ENCODE measurements at places on chromosomes 5 and 9.
A peak's percentile ranks its signal among the peaks of the same experiment; 100 is the strongest.

GRCh38 chr5:19001054-19001453 is 986.9 kb downstream of the CDH18 start:
- no peaks in the 10 kb centered on the region for H3K27me3 ChIP-seq
- no peaks in the 10 kb centered on the region for H3K36me3 ChIP-seq
- DNase-seq: no peak
- H3K27ac ChIP-seq: no peak overlapping the region
- H3K4me1 ChIP-seq: no peaks in the 10 kb centered on the region

DNA sequence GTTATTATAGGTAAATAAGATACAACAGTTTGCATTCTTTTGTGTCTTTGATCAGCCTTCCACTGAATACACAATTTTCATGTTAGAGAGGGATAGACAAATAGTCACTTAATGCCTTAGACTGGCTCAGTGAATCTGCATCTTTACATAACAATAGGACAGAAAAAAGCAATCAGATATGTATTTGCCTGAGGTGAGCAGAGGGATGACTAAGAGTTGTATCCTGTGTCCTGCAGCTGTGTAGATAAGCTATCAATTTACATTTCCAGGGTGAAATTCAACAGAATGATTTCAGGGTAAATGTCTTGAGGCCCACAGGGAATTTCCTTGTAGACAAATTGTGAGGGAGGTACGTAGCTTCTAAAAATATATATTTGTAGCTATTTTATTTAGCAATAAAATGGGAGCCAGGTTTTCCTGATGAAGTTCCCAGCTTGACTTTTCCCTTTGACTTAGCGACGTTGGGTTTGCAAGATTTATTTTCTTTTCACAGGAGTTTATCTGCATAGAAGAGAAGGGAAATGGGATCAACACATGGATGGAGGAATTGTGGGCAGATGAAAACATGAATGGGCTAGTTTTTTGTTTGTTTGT is 586.1 kb upstream of the CDH6 start:
- no peak overlapping the region for H3K4me3 ChIP-seq
- no peaks in the 10 kb centered on the region for H3K36me3 ChIP-seq
- no peak overlapping the region for H3K27ac ChIP-seq
- DNase-seq: peak; percentile 0

- DNase-seq: peak; percentile 51
- no peaks in the 10 kb centered on the region for H3K27me3 ChIP-seq
- H3K36me3 ChIP-seq: no peaks in the 10 kb centered on the region
- H3K4me1 ChIP-seq: peaks cover 9% of the 10 kb centered on the region
- H3K4me3 ChIP-seq: no peak overlapping the region
These were observed 97.3 kb downstream of the SIL1 start for GRCh38 chr5:139100825-139101224.

DNA sequence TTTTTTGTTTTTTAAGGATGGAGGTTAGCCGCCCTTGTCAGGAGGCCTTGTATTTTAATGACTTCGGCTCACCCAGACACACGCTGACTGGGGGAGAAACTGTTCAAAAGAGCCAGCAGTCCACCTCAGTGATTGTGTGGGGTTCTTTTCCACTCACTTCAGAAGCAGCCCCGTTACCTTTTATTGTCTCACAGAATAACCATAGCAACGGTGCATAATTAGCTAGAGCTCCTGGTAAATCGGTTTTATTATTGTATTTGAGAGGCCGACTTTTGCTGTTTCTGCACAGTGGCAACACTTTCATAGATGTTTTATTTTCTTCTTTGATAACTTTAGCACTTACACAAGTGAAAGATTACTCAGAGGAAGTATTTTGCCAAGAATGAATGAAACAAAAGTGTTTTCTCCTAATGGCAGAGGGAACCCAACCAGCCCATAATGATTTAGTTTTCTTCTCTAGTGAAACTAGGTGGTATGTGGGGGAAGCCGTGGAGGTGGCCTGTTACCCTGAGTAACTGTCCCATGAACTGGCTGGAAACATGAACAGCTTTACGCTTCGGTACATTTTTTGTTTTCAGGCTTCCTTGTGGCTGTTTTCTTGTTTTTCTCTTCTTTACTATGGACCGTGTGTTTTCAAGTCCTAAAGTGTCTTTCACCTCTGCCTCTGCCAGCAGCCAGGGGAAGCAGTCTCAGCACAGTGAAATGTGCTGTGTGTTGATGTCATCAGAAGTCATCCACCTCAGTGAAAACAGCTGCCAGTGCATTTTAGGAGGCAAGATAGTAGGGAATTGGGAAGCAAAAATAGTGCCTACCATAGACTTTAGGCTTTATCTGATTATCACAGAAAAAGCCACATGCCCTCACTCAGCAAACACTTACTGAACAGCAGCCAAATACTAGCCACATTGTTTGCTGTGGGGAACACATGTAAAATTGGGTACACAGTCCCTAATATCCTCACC is 414.7 kb downstream of the KDM4C start:
- no peaks in the 10 kb centered on the region for H3K27me3 ChIP-seq
- peak; percentile 55 for DNase-seq
- H3K27ac ChIP-seq: no peak overlapping the region
- H3K36me3 ChIP-seq: no peaks in the 10 kb centered on the region
- H3K4me3 ChIP-seq: no peak overlapping the region

DNA sequence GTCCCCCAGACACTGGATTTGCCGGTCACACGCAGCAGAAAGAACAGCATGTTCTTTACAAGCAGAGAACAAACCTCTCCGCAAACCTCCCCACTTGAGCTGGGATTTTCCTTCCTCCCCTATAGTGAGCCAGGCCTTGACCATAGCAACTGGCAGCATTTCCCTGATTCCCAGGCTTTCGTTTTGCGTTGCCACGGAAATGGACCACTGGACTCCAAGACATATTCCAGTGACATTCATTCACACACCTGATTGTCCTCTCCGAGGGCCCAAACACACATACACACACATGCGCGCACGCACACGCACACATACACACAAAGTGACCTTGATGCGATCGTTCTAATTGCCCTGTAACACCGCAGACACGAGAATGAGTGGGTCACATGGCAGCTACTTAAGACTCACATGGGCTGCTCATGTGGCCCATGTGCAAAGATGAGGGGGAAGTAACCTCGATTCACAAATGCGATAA is 80.9 kb upstream of the CPEB4 start:
- H3K4me3 ChIP-seq: no peak overlapping the region
- DNase-seq: no peak
- H3K27ac ChIP-seq: no peak overlapping the region
- H3K4me1 ChIP-seq: no peaks in the 10 kb centered on the region
- no peaks in the 10 kb centered on the region for H3K27me3 ChIP-seq

- no peak overlapping the region for H3K27ac ChIP-seq
- DNase-seq: peak; percentile 57
- H3K4me1 ChIP-seq: no peaks in the 10 kb centered on the region
- no peak overlapping the region for H3K4me3 ChIP-seq
- no peaks in the 10 kb centered on the region for H3K36me3 ChIP-seq
These were observed 78.0 kb upstream of the LHFPL2 start for GRCh38 chr5:78726571-78726970.

- no peaks in the 10 kb centered on the region for H3K36me3 ChIP-seq
- DNase-seq: peak; percentile 13
- H3K4me3 ChIP-seq: no peak overlapping the region
- H3K27me3 ChIP-seq: no peaks in the 10 kb centered on the region
- peaks cover 16% of the 10 kb centered on the region for H3K4me1 ChIP-seq
These were observed 101.8 kb downstream of the CDK5RAP2 start for GRCh38 chr9:120478208-120478607.

DNA sequence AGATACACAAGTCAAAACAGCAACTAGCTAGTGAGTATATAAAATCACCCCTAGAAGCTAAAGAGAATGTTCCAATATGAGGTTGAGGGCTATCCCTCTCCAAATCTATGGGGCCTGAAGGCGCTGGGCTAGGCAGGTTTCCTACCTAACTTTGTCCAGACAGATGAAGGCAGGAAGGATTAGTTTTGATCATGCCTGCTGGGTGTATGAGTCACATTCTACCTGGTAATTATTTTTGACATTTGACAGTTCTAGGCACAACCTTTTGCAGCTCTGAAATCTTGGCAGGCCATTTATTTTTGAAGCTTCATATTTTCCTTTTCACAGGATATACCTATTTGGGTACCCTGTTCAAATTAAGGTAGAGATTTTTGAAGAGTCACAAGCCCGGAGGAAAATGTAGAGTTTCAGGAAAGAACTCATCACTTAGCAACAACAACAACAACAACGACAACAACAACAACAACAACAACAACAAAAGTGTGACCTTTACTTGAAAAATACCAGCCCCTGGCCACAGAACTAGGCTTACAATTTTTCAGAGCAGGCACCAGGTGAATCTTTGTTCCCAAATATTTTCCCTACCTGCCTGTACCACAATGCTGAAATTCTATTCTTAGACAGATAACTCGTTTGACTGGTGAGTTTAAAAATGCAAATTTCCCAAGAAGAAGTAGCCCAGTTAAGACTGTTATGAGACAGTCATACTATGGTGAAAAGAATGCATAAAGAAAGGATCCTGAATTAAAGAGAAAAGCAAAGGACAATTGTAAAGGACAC is 175.5 kb upstream of the TUT7 start:
- H3K27me3 ChIP-seq: no peaks in the 10 kb centered on the region
- no peak overlapping the region for H3K27ac ChIP-seq
- H3K4me3 ChIP-seq: no peak overlapping the region
- H3K4me1 ChIP-seq: no peaks in the 10 kb centered on the region

DNA sequence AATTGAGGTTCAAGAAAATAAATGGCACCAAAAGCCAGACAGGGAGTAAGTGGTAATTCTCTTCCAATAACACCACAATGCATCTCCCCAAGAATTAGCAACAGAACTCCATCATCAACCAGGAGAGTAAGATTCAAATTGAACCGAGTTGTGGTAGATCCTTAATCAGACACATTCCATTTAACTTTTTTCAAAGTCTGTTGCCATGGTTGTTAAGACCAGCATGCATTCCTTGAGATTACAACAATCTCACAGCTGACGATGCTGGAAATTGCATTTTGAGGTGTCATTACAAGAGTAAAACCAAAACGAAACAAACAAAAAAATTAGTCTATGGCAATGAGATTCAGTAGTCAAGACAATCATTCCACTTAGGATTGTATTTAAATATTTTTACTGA is 78.9 kb upstream of the ZNF462 start:
- no peak overlapping the region for H3K4me3 ChIP-seq
- H3K27ac ChIP-seq: no peak overlapping the region
- no peaks in the 10 kb centered on the region for H3K36me3 ChIP-seq
- no peaks in the 10 kb centered on the region for H3K4me1 ChIP-seq

- no peaks in the 10 kb centered on the region for H3K36me3 ChIP-seq
- no peak overlapping the region for H3K27ac ChIP-seq
- no peak for DNase-seq
- no peaks in the 10 kb centered on the region for H3K27me3 ChIP-seq
- H3K4me1 ChIP-seq: peaks cover 2% of the 10 kb centered on the region
These were observed 85.7 kb downstream of the LMX1B start for GRCh38 chr9:126699401-126699881.

DNA sequence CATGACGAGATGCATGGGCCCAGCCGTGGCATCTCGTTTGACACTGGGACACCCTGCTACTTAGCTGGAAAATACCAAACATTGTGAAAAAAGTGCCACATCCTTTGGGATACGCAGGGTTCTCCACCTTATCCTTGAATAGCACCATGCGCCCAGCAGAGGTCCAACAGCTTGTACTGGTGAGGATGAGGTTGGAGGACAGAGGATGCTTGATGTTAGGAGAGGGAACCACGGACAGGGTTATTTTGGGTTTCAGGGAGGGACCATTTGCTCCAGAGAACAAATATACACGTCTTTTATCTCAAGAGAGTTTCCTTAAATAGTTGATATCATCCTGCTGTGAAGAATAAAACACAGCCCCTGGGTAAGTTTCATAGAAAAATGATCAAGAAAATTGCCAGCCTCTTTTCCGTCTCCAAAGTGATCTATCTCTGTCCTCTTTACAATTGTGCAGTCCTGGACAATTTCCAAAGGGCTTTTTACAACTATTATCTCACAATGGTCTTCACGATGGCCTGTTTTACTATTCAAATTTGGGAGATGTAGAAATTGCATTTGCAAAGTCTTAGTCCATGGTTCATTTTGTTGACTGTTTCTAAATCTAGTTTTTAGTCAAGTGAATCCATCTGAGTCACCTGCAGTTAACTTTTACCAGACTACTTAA is 19.9 kb upstream of the FRRS1L start:
- no peaks in the 10 kb centered on the region for H3K4me1 ChIP-seq
- H3K36me3 ChIP-seq: no peaks in the 10 kb centered on the region
- no peak overlapping the region for H3K27ac ChIP-seq
- no peaks in the 10 kb centered on the region for H3K27me3 ChIP-seq

GRCh38 chr5:7876867-7877266 is 7.9 kb downstream of the MTRR start:
- peaks cover 7% of the 10 kb centered on the region for H3K4me1 ChIP-seq
- no peak overlapping the region for H3K27ac ChIP-seq
- H3K36me3 ChIP-seq: peaks cover 10% of the 10 kb centered on the region
- H3K4me3 ChIP-seq: no peak overlapping the region
- H3K27me3 ChIP-seq: no peaks in the 10 kb centered on the region

DNA sequence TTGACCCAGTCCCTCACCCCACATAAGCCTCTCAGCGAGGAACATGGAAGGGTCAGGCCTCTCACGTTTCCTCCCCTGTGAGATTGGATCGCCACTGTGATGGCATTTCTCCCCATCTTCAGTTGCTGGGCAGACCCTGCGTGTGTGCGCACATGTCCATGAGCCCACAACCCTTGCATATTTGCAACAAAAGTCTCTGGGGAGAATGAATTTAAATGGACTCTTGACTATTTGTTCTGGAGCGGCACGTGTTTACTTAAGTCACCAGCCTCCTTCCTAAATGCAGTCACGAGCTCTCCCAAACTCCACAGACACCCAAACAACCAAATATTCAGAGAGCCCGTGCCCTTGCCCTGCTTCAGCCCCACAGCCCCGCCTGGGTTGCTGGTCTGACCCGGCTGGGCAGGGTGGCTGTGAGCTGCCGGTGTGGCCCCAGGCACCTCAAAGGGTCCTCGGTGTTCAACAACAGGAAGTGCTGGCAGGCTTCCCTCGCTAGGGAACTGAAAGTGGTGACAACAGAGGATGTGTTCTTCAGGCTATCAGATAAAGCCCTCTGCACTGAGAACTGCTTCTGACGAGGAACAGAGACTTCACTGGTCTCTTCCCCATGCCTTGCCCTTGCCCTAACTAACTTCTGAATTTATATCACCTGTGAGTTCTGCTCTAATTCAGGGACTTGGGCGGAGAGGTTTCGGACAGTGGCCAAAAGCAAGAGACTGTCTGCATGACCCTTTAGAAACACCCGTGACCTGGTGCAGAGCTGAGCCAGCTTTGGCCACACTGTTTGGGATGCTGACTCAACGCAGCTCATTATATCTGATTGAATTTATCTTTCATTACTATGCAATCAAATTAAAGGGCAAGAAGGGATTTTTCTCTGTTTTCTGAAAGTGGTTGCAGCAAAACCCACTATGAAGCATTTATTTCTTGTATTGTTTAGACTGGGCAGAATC is 19.2 kb upstream of the CD180 start:
- H3K36me3 ChIP-seq: no peaks in the 10 kb centered on the region
- DNase-seq: peak; percentile 23
- H3K27me3 ChIP-seq: no peaks in the 10 kb centered on the region
- peaks cover 12% of the 10 kb centered on the region for H3K4me1 ChIP-seq
- H3K27ac ChIP-seq: no peak overlapping the region
- no peak overlapping the region for H3K4me3 ChIP-seq

Measured in fibroblast of lung (primary cell).